ENCODE measurements at places on chromosomes 6 and 20. TPM values are rescaled to one million over a fixed set of nuclear protein-coding genes. Genes with fewer than 3 reads are reported as not detected.

Gene GPLD1
- total RNA-seq, result 0.42 TPM

Gene DEFB128
- not detected for total RNA-seq

Gene CPNE1
- 286 TPM for total RNA-seq

Gene HNF4A
- not detected for total RNA-seq

Gene CAGE1
- not detected for total RNA-seq

Gene CENPQ
- 18.0 TPM for total RNA-seq

Gene SMLR1
- total RNA-seq, result not detected

Gene TRIM40
- not detected for total RNA-seq

Gene C20orf144
- 0.53 TPM for total RNA-seq

Gene EFCAB8
- total RNA-seq, result 1.1 TPM

Gene BNIP5
- not detected for total RNA-seq

Gene TINAG
- not detected for total RNA-seq

Gene SOBP
- 2.0 TPM for total RNA-seq

Gene WFDC5
- not detected for total RNA-seq

Gene PRR18
- total RNA-seq, result not detected

Gene MRAP2
- not detected for total RNA-seq

Gene NKX2-4
- not detected for total RNA-seq

Gene BCAS4
- 44.8 TPM for total RNA-seq

Gene ANGPT4
- total RNA-seq, result not detected

Gene NKAIN4
- total RNA-seq, result not detected

Gene ZKSCAN3
- 4.1 TPM for total RNA-seq

Gene MRPS18B
- 48.2 TPM for total RNA-seq

Gene BACH2
- total RNA-seq, result 22.6 TPM

Gene SMIM26
- total RNA-seq, result 49.1 TPM

Gene AVP
- not detected for total RNA-seq

Gene XKR7
- total RNA-seq, result not detected

Gene SENP6
- total RNA-seq, result 79.2 TPM

Gene PRDM1
- total RNA-seq, result 97.1 TPM

Gene CYP24A1
- total RNA-seq, result not detected

Gene CHRNA4
- not detected for total RNA-seq

Gene GPR6
- not detected for total RNA-seq

Gene PTCHD4
- not detected for total RNA-seq

Gene SAMD5
- 0.30 TPM for total RNA-seq

Gene EYS
- total RNA-seq, result not detected

Gene COL9A3
- 0.45 TPM for total RNA-seq

Gene MYL9
- 0.96 TPM for total RNA-seq

Gene CLPSL1
- total RNA-seq, result not detected

Gene SNAI1
- 0.61 TPM for total RNA-seq

Gene IPCEF1
- total RNA-seq, result 17.3 TPM

Gene BTN1A1
- not detected for total RNA-seq

Gene HLA-DOA
- 16.7 TPM for total RNA-seq

Gene TENT5A
- 3.7 TPM for total RNA-seq

Gene PAK5
- not detected for total RNA-seq

Gene RNF217
- not detected for total RNA-seq

Gene DEFB127
- total RNA-seq, result not detected

Gene ALDH5A1
- 6.5 TPM for total RNA-seq
